ENCODE measurements at places on chromosomes 6 and 20.

DNA sequence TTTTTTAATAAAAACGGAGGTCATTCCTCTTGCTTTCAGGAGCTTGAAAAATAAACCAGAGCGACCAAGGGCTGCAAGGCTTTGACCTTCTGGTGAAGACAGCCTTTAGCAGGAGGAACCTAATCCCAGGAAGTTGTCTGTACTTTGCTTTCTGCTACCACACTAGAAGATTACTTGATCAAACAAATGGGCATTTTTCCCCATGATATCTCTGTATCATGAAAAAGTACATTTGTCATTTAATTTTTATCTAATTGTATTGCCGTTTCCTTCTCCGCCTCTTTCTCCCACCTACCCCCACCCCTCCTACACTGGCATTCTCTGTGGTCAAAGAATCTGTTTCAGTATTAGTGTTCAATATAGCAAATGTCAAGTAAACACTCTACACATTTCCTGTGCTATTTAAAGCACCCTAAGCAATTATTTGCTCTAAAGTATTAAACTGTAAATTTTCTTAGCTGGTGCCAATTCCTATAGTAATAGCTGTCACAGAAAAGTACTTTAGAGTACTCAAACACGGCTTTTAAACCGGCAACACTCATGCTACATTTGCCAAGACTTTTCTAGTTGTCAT is 29.7 kb downstream of the ATXN1 start:
- no peak for DNase-seq

GRCh38 chr6:116369540-116369939 is 1.2 kb upstream of the DSE start:
- DNase-seq = no peak

GRCh38 chr20:16709017-16709416 is 20.8 kb upstream of the SNRPB2 start:
- no peak for DNase-seq

DNA sequence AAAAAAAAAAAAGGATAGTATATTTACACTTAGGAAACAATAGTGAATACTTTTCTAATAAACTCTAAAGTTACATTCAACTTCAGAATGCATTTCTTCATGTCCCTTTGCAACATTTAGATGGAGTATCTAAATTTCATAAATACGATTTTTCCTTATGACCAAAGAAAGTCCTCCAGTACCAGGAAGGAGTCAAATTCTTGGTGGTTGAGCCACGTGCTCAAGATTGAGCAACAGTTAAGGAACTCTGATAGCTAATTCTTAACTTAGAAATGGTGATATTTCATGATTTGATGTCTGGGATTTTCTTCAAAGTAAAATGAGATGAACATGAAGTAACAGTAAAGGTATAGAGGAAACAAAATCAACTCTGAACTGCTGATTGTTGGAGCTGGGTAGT is 92.7 kb downstream of the SASH1 start:
- no peak for DNase-seq

DNA sequence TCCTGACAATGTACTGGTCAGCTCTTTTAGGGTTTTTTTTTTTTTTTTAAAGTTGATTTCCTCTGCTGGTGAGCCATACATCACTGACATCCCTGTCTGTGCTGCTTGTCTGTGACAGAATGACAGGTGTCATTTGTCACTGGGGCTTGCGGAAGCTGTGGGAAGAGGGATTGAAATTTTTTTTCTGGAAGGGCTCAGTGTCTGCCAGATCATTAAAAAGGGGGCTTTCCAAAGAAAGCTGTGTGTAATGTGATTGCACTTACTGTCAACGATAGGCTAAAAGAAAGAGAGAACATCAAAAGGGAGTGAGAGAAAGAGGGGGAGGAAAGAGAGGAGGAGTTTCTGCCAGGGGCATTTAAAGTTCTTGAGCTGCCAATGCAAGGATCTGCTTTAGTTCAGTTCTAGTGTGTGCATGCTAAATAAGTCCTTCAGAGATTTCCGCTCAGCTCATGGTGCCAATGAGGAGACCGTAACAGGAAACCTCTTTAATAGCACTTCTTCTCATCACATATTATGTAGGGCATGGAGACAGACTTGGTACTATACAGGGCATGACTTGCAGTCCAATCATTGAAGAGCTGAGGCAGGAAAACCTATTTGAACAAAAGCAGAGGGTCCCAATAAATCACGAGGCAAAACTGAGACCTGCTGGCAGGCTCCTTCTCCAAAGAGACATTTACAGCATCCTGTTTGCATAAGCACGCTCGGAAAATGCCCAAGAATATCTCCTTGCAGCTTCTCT is 177.2 kb downstream of the TSHZ2 start:
- DNase-seq = no peak

DNA sequence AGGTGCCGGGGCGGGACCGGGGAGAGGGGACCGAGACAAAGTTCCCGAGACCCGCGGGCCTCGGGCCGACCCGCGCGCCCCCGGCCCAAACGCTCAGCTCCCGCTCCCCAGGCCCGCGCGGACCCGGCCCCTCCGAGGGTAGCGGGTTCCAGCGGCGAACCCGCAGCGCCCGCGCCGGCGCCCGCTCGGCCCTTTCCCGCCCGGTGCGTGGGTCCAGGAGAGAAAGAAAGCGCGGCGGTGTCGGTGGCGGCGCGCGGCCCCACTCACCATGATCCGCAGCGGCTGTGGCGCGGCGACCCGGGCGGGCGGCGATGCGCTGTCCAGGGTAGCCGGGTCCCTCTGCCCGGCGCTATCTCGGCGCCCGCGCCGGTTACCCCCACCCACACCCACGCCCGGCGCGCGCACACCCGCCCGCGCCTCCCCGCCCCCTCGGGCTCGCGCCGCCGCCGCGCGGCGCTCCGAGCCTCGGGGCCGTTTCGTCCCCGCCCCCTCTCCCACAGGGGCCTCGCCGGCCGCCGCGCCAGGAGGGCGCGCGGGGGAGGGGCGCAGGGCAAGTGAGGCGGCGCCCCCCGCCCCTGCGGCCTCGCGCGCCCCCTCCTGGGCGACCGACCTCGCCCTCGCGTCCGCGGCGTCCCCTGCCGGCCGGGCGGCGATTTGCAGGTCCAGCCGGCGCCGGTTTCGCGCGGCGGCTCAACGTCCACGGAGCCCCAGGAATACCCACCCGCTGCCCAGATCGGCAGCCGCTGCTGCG is at the start of gene ELOVL2:
Gene ELOVL2 (minus strand): TSS at position 345 of the 751 bp plus-strand sequence. CDS start 75 bp downstream, at position 270.
- no peak for DNase-seq

GRCh38 chr20:38197217-38197616 is 32.1 kb upstream of the TGM2 start:
- DNase-seq = no peak

DNA sequence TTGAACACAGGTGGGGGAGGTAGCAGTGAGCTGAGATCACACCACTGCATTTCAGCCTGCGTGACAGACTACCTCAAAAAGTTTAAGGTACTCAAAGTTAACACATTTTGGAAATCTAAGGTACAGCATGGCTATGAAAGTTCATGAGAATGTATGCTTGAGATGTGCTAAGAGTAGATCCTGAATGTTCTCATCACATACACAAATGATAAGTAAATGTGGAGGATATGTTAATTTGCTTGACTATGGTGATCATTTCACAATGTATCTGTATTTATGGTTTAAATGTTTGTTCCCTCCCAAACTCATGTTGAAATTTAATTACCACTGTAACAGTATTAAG is 20.1 kb upstream of the SERPINB1 start:
- DNase-seq = no peak

GRCh38 chr6:129402244-129402643 is 307.7 kb downstream of the ARHGAP18 start:
- DNase-seq = no peak

DNA sequence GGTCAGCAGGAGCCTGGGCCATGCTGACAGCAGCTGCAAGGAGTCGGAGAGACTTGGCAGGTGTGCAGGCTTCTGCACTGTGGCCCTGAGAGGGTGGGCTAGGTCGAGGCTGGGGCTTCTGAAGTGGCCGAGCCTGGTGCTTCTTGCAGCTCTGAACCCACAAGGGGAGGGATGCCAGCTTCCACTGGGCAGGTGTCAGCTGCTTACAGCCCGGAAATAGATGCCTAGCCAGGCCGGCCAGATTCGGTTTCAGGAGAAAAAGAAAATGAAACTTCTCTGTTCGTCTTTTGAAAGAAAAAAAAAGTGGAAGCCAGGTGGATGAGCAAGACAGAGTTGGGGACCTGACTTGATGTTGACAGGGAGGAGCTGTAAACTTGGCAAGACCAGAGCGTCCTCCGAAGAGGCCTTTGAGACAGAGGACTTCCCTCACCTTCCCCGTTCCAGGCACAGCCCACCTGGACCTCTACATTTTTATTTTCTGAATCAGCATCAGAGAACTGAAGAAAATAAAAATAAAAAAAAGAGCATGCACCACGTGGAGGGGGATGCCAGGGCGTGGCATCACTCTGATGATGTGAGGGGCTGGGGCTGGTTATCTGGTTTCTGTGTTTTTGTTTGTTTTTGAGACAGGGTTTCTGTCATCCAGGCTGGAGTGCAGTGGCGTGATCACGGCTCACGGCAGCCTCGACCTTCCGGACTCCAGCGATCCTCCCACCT is at the start of gene ZBP1:
Gene ZBP1 (minus strand): TSS at position 153 of the 717 bp plus-strand sequence. CDS start 131 bp downstream, at position 22.
- DNase-seq = no peak

DNA sequence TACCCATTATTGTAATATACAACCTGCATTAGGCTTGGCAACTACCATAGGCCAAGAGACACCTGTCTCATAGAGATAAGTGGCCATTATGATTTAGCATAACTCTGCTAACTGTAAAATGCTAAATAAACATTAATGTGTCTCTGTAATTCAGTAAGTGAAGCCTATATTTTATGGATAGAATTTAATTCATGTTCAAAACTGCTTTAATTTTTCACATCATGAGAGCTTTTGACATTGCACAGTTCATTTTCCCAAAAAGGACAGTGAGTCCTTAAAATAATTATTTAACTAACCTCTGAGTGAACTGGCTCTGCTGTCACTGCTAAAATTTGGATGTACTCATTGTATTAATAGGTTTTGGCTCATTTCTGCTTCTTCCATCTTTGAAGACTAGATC is 41.4 kb upstream of the TMX4 start:
- DNase-seq = no peak

DNA sequence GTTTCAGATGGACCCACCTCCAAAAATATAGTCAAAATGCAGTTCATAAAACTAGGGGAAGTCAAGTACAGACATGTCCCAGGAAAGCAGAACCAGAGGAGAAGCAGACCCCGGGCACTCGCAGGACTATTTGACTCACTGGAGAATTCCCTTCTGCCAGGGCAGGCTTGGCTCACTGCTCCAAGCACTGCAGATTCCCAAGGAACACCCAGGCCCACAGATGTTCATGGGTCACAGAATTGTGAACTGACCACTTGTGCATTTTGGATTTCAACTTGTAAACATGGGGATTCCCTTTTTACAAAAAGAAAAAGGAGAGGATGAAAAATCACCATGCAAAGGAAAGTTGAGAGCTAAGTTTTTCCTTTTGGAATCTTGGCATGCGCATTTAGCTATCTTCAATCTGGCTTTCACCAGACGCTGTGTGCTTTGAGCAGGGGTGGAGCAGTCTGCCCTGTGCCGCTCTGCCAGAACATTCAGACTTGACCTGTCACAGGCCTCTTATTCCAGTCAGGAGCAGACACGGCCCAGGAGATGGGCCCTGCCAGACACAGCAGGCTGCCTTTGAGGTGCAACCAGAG is 237.5 kb upstream of the TAB2 start:
- no peak for DNase-seq

DNA sequence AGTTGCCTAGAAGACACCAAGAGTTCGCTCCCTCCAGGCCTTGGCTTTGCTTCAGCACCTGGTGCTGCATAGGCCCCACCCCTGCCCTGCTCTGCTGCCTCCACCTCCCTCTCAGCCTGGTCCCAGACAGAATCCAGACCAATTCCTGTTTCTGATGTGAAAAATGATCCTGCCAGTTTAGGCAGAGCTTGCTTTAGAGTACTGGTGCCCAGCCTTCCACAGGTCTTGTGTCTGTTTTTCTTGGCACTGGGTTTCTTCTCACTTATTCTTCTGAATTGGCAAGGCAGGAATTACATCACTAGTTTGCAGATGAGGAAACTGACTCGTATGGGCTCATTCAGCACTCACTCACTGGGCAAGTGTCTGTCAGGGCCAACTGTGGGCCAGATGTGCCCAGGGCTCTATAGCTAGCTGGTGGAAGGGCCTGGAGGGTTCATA is 53.0 kb downstream of the HLA-A start:
- no peak for DNase-seq

- no peak for DNase-seq
Measured at GRCh38 chr6:45742591-45742990, 273.1 kb downstream of the CLIC5 start.

DNA sequence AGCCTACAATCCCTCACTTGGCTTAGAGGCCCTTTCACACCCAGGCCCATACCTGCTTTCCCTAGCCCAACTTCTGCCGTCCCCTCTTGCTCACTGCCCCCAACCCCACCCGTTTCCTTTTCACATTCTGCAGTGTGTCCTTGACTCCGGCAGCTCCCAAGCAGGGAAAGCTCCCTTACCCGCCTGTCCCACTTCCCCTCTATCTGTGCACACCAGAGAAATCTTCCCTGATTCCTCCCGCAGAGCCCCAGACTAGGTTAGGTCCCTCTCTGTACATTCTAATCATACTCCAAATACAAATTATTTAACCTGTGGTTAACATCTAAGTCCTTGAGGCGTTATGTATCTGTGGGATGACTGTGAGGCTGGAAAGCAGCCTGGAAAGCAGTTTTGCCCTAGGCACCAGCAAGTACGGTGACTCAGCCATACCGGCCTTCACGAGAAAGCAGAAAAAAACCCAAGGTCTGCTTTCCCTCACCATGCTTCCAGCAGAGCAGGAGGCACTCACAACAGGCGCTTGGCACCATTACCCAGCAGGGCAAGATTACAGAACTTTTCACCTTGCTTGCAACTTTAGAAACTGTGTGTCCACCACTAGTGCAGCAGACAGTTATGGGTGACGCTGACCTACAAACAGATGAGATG is 22.3 kb downstream of the ELOVL5 start:
- no peak for DNase-seq

- DNase-seq = no peak
Measured at GRCh38 chr6:3769610-3770009, 18.1 kb upstream of the PXDC1 start.

- no peak for DNase-seq
Measured at GRCh38 chr6:126826166-126826714, 292.2 kb upstream of the RSPO3 start.

- DNase-seq = no peak
Measured at GRCh38 chr6:40380271-40380670, 206.9 kb downstream of the LRFN2 start.

GRCh38 chr20:51026269-51026668 is 3.4 kb upstream of the KCNG1 start:
- no peak for DNase-seq

- DNase-seq = no peak
Measured at GRCh38 chr6:30612687-30613248, 4.3 kb downstream of the PPP1R10 start.

DNA sequence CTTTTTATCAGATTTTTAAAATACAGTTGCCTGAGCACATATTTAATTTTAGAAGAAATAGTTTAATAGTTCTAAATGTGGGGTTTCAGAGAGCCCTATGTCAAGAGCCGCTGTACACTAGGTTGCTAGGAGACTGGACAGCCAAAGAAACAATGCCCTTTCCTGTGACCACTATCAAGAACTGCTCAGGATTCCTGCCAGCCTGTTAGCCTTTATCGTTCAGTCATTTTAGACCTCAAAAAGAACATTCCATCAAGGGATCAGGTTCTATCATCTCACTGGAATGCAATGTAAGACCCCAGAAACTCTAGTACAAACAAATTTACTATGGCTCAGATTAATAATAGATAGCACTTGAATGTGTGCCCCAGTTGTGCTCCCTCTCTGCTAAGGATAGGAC is 181.2 kb upstream of the CCN2 start:
- DNase-seq = no peak
